ENCODE measurements at places on chromosomes 16 and 17. TPM values are rescaled to one million over a fixed set of nuclear protein-coding genes. Genes with fewer than 3 reads are reported as not detected.

- H3K4me3 ChIP-seq, result no peak overlapping the region
- H3K27ac ChIP-seq, result no peak overlapping the region
- H3K4me1 ChIP-seq, result no peaks in the 10 kb centered on the region
- H3K36me3 ChIP-seq, result no peaks in the 10 kb centered on the region
- DNase-seq, result no peak
These were observed 14.3 kb downstream of the GDPD1 start for GRCh38 chr17:59234631-59235030.

GRCh38 chr17:1916963-1917715 lies 87.3 kb downstream of the RPA1 start:
- H3K4me3 ChIP-seq, result no peak overlapping the region
- H3K27me3 ChIP-seq, result no peaks in the 10 kb centered on the region
- no peaks in the 10 kb centered on the region for H3K4me1 ChIP-seq
- DNase-seq, result no peak
- no peaks in the 10 kb centered on the region for H3K36me3 ChIP-seq
- H3K27ac ChIP-seq, result no peak overlapping the region

GRCh38 chr17:74524653-74525464 lies 6.4 kb downstream of the CD300LB start:
- H3K4me1 ChIP-seq, result no peaks in the 10 kb centered on the region
- no peak overlapping the region for H3K27ac ChIP-seq

GRCh38 chr16:1003391-1004347 lies 22.1 kb downstream of the SOX8 start:
- H3K4me1 ChIP-seq, result peaks cover 16% of the 10 kb centered on the region
- no peaks in the 10 kb centered on the region for H3K36me3 ChIP-seq
- no peak overlapping the region for H3K27ac ChIP-seq
- no peaks in the 10 kb centered on the region for H3K27me3 ChIP-seq
- no peak for DNase-seq
- no peak overlapping the region for H3K4me3 ChIP-seq

Gene KRT25
- not detected for total RNA-seq

Gene MYO19
- 128 TPM for total RNA-seq

GRCh38 chr17:82519971-82520903 lies 705 bp downstream of the FOXK2 start:
- H3K27ac ChIP-seq, result 0 out of 2 replicates have a peak overlapping the region, but pooled peaks have one; percentile 0
- H3K4me3 ChIP-seq, result peak overlapping the region; percentile 78
- no peaks in the 10 kb centered on the region for H3K36me3 ChIP-seq
- H3K4me1 ChIP-seq, result peaks cover 16% of the 10 kb centered on the region
- no peaks in the 10 kb centered on the region for H3K27me3 ChIP-seq

GRCh38 chr16:67649494-67649931 lies 4.6 kb downstream of the CARMIL2 start:
- no peak overlapping the region for H3K4me3 ChIP-seq
- no peak for DNase-seq
- no peaks in the 10 kb centered on the region for H3K4me1 ChIP-seq
- no peaks in the 10 kb centered on the region for H3K27me3 ChIP-seq

Gene CCL16
- total RNA-seq, result not detected

DNA sequence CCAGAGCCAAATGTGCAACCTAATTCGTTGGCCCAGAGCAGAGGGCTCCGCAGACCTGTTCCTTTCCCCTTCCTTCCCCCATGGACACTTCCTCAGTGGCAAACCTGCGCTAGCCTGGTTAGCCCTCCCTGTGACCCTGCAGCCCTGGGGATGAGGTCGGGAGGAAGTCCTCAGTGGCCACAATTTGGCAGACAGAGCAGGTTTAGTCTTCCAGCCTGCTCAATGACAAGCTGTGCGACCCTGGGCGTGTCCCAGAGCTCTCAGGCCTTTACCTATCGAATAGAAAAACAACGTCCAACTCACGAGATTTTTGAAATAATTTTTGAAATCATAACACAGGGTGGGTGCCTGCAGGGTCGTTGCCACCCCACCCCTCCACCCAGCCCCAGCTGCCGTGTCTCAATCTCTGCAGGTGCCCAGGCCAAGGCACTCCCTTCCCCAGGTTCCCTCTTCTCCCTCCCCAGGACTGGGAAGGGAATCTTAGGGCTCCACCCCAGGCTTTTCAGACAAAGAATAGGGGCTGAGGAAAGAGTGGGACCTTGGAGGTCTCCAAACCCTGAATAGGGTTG lies 1.4 kb downstream of the HBM start:
- H3K4me3 ChIP-seq, result no peak overlapping the region
- H3K27ac ChIP-seq, result no peak overlapping the region
- H3K27me3 ChIP-seq, result peaks cover 20% of the 10 kb centered on the region
- DNase-seq, result no peak
- no peaks in the 10 kb centered on the region for H3K4me1 ChIP-seq

- no peaks in the 10 kb centered on the region for H3K27me3 ChIP-seq
- H3K4me3 ChIP-seq, result no peak overlapping the region
- H3K4me1 ChIP-seq, result peaks cover 5% of the 10 kb centered on the region
- no peaks in the 10 kb centered on the region for H3K36me3 ChIP-seq
- H3K27ac ChIP-seq, result no peak overlapping the region
These were observed 15.9 kb downstream of the POLR3K start for GRCh38 chr16:37511-37910.

Gene DHRS7C
- total RNA-seq, result not detected

Gene MRM1
- total RNA-seq, result 9.2 TPM

DNA sequence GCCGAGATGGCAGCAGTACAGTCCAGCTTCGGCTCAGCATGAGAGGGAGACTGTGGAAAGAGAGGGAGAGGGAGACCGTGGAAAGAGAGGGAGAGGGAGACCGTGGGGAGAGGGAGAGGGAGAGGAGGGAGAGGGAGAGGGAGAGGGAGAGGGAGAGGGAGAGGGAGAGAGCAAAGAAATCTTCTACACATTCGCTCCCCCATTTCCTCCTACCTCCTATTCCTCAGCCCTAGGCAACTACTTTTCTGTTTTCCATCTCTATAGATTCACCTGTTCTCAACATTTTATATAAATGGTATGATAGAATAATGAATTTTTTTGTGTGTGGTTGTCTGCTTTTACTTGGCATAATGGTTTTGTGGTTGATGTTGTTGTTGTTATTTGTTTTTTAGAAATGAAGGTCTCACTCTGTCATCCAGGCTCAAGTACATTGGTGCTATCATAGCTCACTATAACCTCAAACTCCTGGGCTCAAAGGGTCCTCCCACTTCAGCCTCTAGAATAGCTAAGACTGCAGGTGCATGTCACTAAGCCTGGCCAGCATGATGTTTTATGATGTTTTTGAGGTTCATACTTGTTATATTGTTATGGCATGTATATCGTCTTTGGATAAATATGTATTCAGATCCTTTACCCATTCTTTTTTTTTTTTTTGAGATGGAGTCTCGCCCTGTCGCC lies 6.0 kb upstream of the PRPF8 start:
- no peaks in the 10 kb centered on the region for H3K4me1 ChIP-seq
- H3K36me3 ChIP-seq, result no peaks in the 10 kb centered on the region
- no peaks in the 10 kb centered on the region for H3K27me3 ChIP-seq
- no peak overlapping the region for H3K4me3 ChIP-seq
- DNase-seq, result no peak

Gene ELP5
- total RNA-seq, result 60.5 TPM

DNA sequence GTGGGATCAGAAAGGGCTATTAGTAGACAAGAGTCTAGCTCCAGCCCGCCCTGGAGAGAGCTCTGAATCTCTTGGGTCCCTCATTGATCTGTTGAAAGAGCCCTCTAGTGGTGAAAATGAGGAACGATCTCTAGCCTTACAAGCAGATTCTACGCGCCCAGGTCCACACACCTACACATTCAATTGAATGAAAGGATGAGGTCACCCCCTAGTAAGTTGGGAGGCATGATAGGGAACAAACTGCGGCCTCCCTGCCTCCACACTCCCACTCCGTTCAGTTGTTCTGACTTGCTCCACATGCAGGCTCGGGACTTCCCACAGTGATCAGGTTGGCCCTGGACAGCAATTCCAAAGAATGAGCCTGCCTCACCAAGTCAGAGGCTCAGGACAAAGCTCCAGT lies 2.9 kb upstream of the CACNG3 start:
- peak; percentile 51 for DNase-seq
- H3K36me3 ChIP-seq, result no peaks in the 10 kb centered on the region
- H3K27me3 ChIP-seq, result peaks cover 16% of the 10 kb centered on the region
- H3K4me3 ChIP-seq, result no peak overlapping the region
- no peaks in the 10 kb centered on the region for H3K4me1 ChIP-seq

- no peaks in the 10 kb centered on the region for H3K36me3 ChIP-seq
- no peak overlapping the region for H3K4me3 ChIP-seq
- H3K27me3 ChIP-seq, result no peaks in the 10 kb centered on the region
- no peak overlapping the region for H3K27ac ChIP-seq
- no peaks in the 10 kb centered on the region for H3K4me1 ChIP-seq
- no peak for DNase-seq
These were observed 237.8 kb downstream of the CEP112 start for GRCh38 chr17:65954148-65954449.

Gene ADAP2
- total RNA-seq, result 2.5 TPM

GRCh38 chr16:10617662-10618420 lies 37.4 kb upstream of the EMP2 start:
- no peak for DNase-seq
- H3K4me3 ChIP-seq, result no peak overlapping the region

GRCh38 chr17:12859520-12859919 lies 70.2 kb downstream of the ARHGAP44 start:
- H3K27me3 ChIP-seq, result no peaks in the 10 kb centered on the region
- H3K27ac ChIP-seq, result no peak overlapping the region
- no peaks in the 10 kb centered on the region for H3K36me3 ChIP-seq
- no peaks in the 10 kb centered on the region for H3K4me1 ChIP-seq
- no peak overlapping the region for H3K4me3 ChIP-seq

- no peaks in the 10 kb centered on the region for H3K4me1 ChIP-seq
- H3K4me3 ChIP-seq, result no peak overlapping the region
- no peaks in the 10 kb centered on the region for H3K36me3 ChIP-seq
These were observed 11.0 kb downstream of the NEUROD2 start for GRCh38 chr17:39596543-39597267.

Gene ZFP3
- total RNA-seq, result 0.84 TPM

- H3K36me3 ChIP-seq, result peaks cover 9% of the 10 kb centered on the region
- no peaks in the 10 kb centered on the region for H3K4me1 ChIP-seq
- no peaks in the 10 kb centered on the region for H3K27me3 ChIP-seq
- DNase-seq, result no peak
- no peak overlapping the region for H3K27ac ChIP-seq
These were observed 48.3 kb upstream of the ERN1 start for GRCh38 chr17:64178011-64178825.

Gene MEIOC
- total RNA-seq, result not detected

Gene PRR35
- total RNA-seq, result not detected

GRCh38 chr16:30601966-30602365 lies 8.2 kb downstream of the ZNF689 start:
- no peak overlapping the region for H3K27ac ChIP-seq
- no peak for DNase-seq
- no peaks in the 10 kb centered on the region for H3K27me3 ChIP-seq
- H3K4me1 ChIP-seq, result no peaks in the 10 kb centered on the region
- H3K36me3 ChIP-seq, result no peaks in the 10 kb centered on the region

- H3K4me3 ChIP-seq, result no peak overlapping the region
- H3K4me1 ChIP-seq, result no peaks in the 10 kb centered on the region
- no peak overlapping the region for H3K27ac ChIP-seq
- H3K36me3 ChIP-seq, result no peaks in the 10 kb centered on the region
- peaks cover 76% of the 10 kb centered on the region for H3K27me3 ChIP-seq
These were observed 46.1 kb upstream of the RPL38 start for GRCh38 chr17:74157366-74157765.

Gene KCNJ16
- not detected for total RNA-seq

Gene MPV17L
- 6.0 TPM for total RNA-seq

DNA sequence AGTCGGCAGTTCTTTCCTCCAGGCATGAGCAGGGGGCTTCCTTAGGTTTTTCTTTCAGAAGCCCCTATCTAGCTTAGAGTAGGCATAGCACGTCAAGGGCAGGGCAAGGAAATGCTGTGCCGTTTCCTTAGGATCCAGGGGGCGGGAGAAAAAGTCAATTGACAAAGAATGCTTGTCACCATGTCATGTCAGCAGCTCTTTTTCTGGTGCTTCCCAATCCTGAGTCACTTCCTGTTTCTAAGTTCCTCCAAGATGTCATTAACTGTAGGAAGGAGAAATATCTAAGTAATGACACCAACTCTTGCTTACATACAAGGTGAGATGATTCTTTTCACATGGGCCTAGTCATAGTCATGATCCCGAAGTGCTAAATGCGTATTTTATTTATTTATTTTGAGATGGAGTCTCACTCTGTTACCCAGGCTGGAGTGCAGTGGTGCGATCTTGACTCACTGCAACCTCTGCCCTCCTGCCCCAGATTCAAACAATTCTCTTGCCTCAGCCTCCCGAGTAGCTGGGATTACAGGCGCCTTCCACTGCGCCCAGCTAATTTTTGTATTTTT lies 35.2 kb downstream of the GJC1 start:
- H3K4me3 ChIP-seq, result no peak overlapping the region
- H3K27ac ChIP-seq, result peak overlapping the region; percentile 82
- H3K27me3 ChIP-seq, result no peaks in the 10 kb centered on the region
- peaks cover 24% of the 10 kb centered on the region for H3K4me1 ChIP-seq
- H3K36me3 ChIP-seq, result no peaks in the 10 kb centered on the region

DNA sequence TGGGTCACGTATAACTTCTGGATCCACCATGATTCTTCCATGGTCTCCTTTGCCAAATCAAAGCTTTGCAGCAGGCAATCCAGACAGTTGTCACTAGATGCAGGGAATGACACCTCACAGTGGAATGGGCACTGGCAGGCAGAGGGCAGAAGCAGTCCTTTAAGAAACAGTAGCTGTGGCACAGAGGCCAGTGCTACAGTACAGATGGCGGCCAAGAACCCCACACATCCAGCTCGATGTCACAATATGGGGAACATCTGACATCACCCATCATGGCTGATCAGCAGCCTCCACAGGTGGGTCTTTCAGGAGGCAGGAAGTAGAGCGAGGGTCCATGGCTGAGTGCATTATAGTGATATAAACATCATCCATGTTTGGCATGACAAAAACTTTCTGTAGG lies 18.8 kb upstream of the ERN1 start:
- H3K4me3 ChIP-seq, result no peak overlapping the region
- H3K36me3 ChIP-seq, result peaks cover 17% of the 10 kb centered on the region
- H3K27ac ChIP-seq, result no peak overlapping the region
- peaks cover 15% of the 10 kb centered on the region for H3K4me1 ChIP-seq
- no peaks in the 10 kb centered on the region for H3K27me3 ChIP-seq

DNA sequence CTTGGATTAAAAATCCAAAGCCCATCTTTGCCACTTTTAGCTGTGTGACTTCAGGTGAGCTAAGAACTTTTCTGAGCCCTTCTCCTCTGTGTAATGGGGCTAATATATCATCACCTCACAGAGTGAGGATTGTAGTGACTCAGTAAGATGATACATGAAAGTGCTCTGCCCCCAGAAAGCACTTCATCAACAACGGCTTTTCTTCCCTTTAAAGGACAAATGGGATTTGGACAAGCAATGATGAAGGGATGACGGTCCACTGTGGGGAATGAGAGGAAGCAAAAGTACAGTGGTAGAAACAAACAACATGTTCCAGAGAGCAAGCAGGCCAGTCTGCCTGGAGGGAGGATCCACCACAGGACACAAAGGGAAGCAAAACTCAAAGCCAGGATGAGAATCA lies 14.3 kb upstream of the TMED6 start:
- no peak overlapping the region for H3K4me3 ChIP-seq
- peaks cover 25% of the 10 kb centered on the region for H3K36me3 ChIP-seq
- H3K27ac ChIP-seq, result no peak overlapping the region
- DNase-seq, result no peak

Gene GPATCH8
- total RNA-seq, result 30.1 TPM
